Left colon (tissue), 2 donors: ENCODE measurements at places on chromosomes 6 and 20. TPM values are rescaled to one million over a fixed set of nuclear protein-coding genes. Genes with fewer than 3 reads are reported as not detected.

CTCFL gene
- total RNA-seq, result not detected

NANP gene
- 2.7 TPM for total RNA-seq

SIRPD gene
- total RNA-seq, result not detected

LGSN gene
- 0.08 TPM for total RNA-seq

ELOVL2 gene
- total RNA-seq, result not detected

HSD17B8 gene
- 22.4 TPM for total RNA-seq

SLC35D3 gene
- total RNA-seq, result 0.28 TPM

DLL1 gene
- total RNA-seq, result 26.6 TPM

C4A gene
- 4.1 TPM for total RNA-seq

ABCF1 gene
- total RNA-seq, result 41.7 TPM
